ENCODE measurements at places on chromosomes 3 and 15.

GRCh38 chr15:83205725-83206324 lies 1.8 kb downstream of the HDGFL3 start:
- no peak for DNase-seq

DNA sequence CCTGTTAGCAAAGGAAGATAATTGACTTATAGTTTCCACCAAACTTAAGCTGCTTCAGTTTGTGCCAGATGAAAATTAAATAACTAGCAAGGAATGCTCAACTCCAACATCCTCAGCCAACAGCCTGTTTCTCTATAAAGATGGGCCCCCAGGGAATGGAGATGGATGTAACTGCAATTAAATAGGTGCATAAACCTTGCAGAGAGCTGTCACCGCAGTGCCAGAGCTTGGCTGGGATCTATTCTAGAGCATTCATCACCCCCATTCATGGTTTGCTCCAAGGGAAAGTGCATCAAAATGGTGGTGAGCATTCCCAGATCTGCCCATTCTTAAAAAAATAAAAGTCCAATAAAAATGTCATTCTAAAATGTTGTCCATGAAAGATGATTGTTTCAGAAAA lies 19.7 kb upstream of the RORA start:
- no peak for DNase-seq

- DNase-seq: no peak
These were observed 160.5 kb upstream of the CHRNA7 start for GRCh38 chr15:31869686-31870307.

GRCh38 chr15:99058421-99058870 lies 46.4 kb upstream of the SYNM start:
- DNase-seq: peak; percentile 30

GRCh38 chr3:151142929-151143328 lies 57.5 kb downstream of the MED12L start:
- no peak for DNase-seq

DNA sequence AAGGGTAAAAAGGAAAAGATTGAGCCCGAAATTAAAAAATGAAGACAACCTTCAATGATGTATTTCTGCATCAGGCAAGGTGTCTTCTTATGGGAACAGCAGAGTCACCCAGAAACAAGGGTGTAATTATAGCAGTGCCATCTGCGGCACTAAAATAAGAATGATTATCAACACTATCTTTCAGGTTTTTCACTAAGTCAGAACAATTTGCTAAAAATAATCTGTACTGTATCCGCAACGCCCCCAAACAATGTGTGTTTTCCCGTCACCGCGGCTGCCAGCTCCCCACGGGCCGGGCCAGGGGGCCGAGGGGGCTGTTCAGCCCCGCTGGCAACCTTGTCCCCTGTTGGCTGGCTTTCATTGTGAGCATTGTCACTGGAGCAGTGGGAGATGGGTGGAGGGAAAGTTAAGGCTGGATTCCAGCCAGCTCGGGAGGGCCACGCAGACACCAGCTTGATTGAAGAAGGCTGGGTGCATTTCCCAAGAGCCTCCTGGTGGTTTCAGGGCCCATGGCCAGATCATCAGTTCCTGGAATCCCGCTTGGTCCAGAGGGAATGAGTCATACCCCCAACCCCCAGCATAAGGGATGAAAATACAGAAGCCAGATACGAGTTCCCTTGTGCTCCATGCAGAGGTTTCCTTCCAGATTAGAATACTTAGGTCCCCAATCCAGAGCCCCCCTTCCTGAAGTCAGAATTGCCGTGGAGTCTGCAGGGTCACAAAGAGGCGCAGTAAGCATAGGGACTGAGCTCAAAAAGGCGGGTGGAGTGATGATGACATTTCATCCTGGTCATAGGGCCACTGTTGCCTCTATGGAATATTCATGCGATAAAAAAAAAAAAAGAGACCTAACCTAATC lies 90.2 kb upstream of the KLF13 start:
- DNase-seq: no peak

GRCh38 chr3:13528217-13528867 lies 20.6 kb upstream of the FBLN2 start:
- peak; percentile 28 for DNase-seq

GRCh38 chr15:55917881-55918296 lies 75.5 kb downstream of the NEDD4 start:
- peak; percentile 27 for DNase-seq

- no peak for DNase-seq
These were observed 373.1 kb upstream of the WNT5A start for GRCh38 chr3:55860049-55860721.

DNA sequence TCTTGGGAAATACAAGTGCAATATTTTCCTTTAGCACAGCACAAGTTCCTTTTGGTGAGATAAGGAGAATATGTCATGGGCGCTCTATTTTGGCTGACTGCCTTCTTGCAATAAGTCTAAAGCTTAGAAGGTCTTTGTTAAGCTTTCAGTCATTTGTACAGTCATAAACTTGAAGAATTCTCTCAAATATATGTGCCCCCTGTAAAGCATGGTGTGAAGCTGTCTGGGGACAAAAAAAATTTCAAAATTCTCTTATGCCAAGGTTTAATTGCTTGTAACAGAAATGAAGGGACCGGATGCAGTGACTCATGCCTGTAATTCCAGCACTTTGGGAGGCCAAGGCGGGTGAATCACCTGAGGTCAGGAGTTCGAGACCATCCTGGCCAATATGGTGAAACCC lies 21.7 kb upstream of the ARID3B start:
- no peak for DNase-seq

DNA sequence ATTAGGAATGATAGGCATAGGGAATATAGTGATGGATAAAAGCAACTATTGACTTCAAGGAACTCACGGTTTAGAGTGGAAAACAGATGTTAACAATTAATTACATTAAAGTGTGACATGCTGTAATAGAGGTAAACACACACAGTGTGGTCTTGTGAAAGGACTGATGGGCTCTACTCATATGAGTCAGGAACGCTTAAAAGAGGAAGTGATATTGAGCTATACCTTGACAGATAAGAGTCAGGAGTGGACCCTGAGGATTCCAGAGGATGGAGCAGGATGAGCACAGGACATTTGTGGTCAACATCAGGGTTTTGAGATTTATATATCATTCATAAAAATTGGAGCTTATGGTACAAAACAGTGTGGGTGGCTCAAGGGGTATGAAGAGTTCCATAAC lies 11.0 kb downstream of the EXOG start:
- DNase-seq: peak; percentile 28

- no peak for DNase-seq
These were observed 418.4 kb upstream of the RARB start for GRCh38 chr3:25009665-25010064.

- no peak for DNase-seq
These were observed 46.1 kb upstream of the ABI3BP start for GRCh38 chr3:101039285-101039684.

DNA sequence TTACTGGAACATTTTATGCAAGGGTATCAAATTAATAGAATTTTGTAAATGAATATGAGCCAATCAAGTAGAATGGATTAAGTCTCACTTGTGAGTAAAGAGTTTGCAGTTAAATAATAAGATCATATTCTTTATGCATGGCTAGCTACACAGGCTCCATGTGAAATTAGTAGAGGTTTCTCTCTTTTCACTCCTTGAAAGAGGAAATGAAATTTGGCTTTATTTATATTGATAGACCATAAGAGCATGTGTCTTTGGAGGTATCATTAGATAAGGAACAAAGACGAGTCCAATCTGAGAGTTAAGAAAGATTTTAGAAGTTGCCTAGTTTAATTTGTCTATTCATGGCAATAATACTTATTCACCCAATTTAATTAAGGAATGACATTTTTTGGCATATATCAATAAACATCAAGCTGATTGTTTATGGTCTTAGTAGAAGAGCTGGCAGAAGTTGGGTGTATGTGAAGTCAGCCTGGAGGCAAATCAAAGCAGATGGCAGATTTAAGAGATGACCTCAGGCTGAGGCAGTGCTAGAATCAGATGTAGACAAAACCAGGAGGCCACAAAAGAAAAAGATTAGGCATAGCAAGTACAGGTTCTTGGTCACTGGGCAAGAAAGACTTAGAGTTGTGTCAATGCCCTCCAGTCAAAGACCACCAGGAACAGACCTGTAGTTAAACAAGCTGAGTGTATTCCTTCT lies 406.5 kb upstream of the ARHGEF26 start:
- DNase-seq: no peak

- DNase-seq: no peak
These were observed 29.9 kb upstream of the GPD1L start for GRCh38 chr3:32076566-32076965.

DNA sequence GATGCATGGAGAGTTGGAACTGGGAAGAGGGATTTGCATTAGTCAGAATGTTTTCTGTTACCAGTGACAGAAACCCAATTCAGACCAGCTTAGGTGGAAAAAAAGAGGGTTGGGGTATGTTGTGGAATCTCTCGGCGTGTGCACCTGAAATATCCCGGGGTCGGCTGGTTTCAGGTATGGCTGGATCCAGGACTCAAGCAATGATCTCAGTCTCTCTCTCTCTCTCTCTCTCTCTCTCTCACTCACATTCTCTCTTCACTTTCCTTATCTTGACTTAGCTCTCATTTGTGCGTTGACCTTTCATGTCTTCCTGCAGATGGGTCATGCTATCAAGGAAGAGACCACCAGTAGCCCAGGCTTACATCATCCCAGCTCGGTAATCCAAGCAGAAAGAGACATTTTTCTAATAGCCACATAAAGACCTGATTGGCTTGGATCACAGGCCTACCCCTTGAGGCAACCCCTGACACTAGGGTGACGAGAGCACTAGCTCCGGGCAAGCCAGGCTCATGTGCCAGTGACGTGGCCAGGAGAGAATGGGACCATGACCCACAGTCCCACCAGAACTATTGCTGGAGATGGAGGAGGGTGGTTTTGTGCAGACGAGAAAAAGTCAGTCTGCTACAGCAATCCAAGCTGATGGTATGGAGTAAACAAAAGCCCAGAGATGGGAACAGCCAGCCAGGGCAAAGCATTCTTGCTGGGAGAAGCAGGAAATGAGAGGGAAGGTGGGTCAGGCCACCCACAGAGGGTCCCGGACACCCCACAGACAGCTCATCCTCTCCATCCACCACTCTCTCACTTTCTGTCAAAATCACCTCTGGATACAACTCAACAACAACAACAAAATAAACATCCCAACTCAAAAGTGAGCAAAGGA lies 91.7 kb downstream of the CHSY1 start:
- DNase-seq: no peak

DNA sequence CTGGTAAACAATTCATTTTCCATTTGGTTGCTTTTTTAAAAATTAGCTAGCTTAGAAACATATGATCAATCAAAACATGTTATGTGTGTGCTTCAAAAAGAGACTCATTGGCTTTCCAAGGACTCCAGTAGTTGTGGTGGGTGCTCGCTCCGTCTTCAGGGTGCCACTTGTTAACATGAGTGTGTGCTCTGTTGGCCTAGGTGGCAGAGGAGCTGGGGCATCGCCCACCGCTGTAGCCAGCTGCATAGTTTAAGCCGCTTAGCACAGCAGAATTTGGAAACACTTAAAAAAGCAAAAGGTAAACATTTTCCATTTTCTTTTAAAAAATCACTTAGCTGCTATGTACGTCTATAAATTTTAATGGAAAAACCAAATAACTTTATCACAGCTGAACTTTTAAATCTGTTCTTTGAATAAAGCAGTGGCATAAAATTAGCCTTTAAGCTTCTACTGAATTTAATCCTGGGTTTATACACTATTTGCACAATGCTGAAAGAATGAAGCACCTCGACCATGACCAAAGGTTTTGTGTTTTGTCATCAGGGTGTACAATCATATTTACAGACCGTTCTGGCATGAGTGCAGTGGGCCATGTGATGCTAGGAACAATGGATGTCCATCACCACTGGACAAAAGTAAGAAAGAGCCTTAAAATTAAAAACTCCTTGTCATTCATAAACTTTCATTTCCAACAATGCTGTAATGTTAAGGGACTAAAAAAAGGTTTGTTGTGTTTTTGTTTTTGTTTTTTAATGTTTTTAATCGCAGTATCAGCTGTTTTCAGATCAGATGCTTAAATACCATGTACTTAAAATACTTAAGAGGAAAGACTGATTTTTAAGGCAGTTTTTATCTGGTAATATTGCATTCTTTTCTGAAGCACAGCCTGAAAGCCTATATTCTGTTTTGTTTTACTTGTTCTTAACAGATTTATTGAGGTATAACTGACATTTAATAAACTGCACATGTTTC lies 57.9 kb downstream of the TCAIM start:
- DNase-seq: no peak

GRCh38 chr15:92033723-92034122 lies 180.2 kb downstream of the SLCO3A1 start:
- DNase-seq: no peak

- DNase-seq: peak; percentile 37
These were observed 85.1 kb upstream of the TSEN2 start for GRCh38 chr3:12399226-12399625.

DNA sequence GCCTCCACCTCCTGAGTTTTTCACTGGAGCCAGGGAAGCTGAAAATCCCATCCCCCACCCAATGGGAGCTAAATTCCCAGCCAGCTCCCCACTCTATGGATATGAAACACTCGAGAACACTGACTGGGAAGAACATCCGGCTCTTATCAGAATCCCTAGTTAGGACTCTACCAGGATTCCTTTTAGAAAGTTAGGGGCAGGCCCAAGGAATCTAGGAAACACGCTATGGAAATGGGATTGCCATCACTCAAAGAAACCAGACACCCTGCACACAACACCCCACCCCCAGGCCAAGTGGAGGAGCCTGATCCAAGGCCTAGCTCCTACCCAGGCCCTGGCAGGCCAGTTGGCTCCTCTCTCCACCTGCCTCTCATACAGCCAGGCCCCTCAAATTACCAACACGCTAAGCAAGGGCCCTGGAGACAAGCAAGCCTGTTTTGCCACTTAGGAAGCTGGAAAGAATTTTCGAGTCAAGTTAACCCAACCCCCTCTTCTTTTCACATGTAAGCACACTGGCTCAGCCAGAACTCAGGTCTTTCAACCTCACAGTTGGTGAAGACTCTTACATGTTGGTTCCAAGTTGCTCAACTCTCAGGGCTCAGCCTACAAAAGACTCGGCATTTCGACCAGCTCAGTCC lies 75.5 kb downstream of the RBPMS2 start:
- no peak for DNase-seq

- DNase-seq: no peak
These were observed 36.0 kb downstream of the NKIRAS1 start for GRCh38 chr3:23880703-23881339.

DNA sequence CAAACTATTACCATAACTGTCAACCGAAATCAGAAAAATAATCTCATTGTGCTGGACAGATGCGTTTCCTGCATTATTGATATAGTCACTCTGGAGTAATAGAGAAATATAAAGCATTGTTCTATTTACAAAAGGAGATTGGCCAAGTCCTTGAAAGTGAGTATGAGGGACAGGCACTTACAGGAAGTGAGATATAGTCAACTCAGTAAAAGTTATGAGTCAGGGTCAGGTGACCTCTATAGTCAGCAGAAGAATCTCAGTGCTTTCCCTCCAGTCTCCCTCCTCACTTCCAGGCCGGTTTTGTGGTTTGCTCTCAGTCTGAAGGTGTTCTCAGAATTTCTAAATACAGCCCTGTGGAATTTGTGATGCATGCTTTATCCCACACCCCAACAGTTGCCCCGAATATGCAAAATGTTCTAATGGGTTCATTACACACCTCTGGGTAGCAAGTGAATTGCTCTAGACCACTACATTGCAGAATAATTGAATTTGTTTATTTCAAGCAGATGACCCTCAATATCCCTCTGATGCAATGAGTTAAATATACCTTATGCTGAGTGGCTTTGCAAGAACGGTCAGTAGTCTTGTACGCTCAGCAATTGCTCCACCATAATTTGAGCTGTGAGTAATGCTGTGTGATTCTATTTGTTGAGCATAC lies 787.7 kb downstream of the MCTP2 start:
- peak; percentile 12 for DNase-seq

All from NB4 (cell line).